Mesothelial cell of epicardium (in vitro differentiated cells): ENCODE measurements at places on chromosomes 4 and X.
A peak's percentile ranks its signal among the peaks of the same experiment; 100 is the strongest.

GRCh38 chr4:2412534-2412884 is 5.9 kb downstream of the ZFYVE28 start:
- no peak for DNase-seq

GRCh38 chr4:122479935-122480416 is 23.5 kb upstream of the IL2 start:
- no peak for DNase-seq

DNA sequence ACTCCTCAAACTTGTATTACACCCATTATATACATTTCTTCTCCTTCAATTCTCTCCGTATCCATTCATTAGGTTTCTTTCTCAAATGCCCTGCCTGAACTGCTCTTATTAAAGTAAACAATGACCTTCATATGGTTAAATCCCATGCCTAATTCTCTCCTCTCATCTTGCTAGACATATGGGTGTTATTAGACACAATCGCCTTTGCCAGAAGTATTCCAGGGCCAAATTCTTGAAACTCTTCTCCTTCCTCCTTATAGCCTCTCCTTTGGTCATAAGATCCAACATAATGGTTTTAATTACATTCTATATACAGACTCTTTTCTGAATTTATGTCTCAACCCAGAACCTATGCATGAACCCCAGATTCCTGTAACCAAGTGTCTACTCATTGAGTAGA is 4.8 kb downstream of the ANXA10 start:
- DNase-seq, result no peak

DNA sequence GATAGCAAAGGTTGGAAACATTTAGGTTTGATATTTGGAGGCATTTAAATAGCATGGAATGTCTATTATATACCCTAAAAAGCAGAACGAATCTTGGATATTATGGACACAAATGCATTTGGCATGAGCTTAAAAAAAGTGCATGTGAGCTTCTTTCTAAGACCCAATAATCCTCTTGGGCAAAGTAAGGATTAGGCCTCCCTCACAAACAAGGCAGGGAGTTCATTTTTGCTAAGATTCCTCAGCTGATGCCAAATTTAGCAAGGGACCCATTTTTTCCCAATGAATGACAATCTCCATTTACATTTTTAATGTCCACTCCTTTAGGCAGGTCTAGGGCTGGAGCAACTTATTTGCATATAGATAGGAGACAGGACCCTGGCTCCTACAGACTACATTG is 199.8 kb downstream of the SOWAHB start:
- DNase-seq, result no peak

GRCh38 chr4:24642981-24643547 is 58.7 kb upstream of the DHX15 start:
- DNase-seq, result no peak

GRCh38 chrX:153688911-153689590 is 1.3 kb downstream of the SLC6A8 start:
- no peak for DNase-seq

GRCh38 chr4:173185847-173186510 is 17.4 kb downstream of the GALNT7 start:
- DNase-seq, result no peak

- DNase-seq, result no peak
Measured at GRCh38 chrX:2538031-2538757, 37.4 kb upstream of the DHRSX start.

GRCh38 chr4:87524456-87524855 is 4.7 kb downstream of the SPARCL1 start:
- no peak for DNase-seq

DNA sequence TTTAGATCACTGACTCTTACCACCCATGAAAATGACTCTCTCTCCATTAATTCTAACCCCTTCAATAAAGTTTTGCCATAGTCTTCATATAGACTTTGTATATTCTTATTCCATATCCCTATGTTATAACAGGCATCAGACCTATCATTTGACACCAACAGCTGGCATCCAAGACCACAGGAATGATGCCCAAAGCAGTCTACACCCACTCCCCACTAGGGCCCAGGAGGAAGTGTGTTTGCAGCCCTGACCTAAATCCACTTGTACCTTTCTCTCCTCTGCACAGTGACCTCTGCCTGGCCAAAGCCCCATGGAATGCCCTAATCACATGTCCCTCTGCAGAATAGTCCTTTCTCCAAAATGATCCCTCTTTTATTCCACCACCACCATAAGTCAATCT is 219.2 kb downstream of the CBR4 start:
- DNase-seq, result no peak

DNA sequence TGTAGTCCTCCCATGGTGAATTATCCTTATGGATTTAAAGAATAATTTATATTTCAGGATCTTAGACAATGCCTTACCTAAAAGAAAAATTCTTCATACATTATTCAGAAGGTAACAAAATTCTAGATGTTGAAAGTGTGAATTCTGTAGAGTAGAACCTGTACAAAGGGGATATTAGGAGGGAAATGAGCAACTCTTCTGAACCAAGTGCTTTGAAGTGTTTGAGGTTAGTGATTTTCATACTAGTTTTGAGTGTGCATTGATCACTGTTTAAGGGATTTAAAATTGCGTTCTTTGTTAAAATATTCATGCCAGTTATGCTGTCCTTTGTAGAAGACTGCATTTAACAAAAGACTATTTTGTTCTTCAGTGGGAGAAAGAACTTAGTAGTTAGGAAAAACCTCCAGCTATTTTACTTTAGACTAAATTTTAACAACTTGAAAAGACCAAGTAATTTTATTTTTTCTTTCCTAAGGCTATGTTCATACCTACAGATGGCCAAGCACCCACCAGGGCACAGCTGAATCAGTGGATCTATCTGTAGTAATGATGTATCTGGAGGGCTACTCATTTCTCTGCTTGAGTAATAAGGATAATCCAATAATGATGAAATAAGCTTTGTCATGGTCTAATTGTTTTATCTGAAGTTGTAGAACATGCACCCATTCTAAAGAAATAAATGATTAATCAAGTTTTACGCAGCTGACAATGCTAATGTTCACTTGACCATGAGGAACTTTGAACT is 134.3 kb upstream of the RPS6KA6 start:
- no peak for DNase-seq

DNA sequence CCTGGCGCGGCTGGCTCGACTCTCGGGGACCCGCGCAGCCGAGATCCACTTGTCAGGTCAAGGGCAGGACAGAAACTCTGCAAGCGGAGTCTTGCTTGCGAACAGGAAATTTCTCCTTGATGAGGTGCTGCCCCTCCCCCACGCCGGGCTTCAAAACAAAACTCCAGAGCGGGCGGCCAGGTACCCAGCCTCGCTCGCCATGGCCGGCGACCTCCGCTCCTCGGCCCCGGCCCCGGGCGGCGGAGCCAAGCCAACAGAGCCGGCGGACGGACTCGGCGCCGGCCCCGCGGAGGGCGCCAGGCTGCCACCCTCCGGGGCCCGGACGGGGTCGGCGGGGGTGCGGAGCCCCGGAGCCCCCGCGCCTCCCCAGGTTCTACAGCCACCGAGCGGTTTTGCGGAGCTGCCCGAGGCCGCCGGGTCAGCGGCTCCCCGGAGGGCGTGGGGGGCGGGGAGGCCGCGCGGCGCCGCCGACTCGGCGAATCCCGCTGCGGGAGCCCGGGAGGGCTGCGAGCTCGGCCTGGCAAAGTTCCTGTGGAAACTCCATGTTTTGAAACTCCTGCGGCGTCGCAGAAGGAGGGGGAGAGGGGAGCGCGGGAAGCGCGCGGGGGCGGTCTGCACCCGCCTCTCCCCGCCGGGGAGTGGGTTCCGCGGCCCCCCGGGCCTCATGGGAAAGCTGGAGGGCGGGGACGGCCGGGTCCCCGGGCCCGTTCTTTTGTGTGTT is 11.7 kb upstream of the BCOR start:
- DNase-seq, result peak; percentile 61

- no peak for DNase-seq
Measured at GRCh38 chrX:121641560-121641959, 594.1 kb downstream of the GLUD2 start.

- no peak for DNase-seq
Measured at GRCh38 chrX:121236040-121236439, 188.6 kb downstream of the GLUD2 start.
